ENCODE measurements at places on chromosomes 5 and 9.

GRCh38 chr9:134276453-134277245, 49.6 kb upstream of the RXRA start:
- DNase-seq = no peak

DNA sequence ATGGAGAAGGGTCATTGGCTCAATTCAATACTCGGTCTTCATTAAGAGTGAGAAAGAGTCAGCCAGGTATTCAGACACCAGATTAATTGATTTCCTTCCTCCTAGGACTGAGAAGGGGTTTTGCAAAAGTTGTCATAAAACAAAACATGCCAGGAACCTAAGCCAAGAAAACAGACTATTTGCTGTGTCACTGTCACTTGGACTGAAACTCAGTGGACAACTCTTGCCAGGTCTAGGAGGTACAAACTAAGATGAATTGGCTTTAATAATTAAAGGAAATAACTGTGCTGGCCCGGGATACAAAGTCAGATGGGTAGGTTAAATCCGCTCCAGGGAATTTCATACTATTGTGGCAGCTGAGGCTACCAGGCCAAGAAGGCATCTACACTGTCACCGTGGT, 71.1 kb upstream of the TBC1D9B start:
- no peak for DNase-seq

GRCh38 chr5:173287086-173287485, 41.1 kb downstream of the STC2 start:
- DNase-seq = no peak

DNA sequence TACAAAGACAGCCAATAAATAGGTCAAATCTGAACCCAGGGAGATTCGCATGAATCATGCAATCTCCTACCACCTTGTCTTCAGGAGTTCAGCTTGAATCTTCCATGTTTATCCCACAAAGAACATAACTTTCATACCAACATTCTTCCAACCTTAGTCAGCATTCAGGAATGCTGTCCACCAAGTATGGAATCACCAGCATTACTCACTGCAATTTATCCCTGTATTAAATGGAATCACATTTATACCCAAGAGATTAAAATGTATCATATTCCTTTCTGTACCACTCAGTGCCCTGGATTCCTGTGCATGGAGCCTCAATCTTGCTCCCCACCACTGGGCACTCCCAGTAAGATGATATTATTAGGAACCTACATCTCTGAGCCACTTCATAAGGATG, 162.6 kb downstream of the GLIS3 start:
- DNase-seq = no peak

DNA sequence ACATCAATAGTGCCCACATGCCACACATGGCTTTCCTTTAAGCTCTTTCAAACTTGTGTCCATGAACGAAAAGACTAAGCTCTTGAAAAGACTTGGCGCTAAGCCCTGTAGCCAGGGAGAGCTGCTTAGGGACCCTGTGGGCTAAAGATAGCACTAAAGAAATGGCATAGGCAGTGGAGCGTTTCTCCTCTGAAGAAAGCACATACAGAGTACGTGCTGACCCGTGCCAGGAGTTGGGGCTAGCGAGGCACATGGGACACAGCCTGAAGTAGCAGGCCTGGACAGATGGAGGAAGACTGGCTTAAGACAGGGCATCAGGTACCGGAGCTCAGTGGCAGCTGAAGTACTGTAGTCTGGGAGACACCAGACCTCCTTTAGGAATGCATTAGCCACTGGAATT, 39.7 kb downstream of the ADGRV1 start:
- peak; percentile 62 for DNase-seq

DNA sequence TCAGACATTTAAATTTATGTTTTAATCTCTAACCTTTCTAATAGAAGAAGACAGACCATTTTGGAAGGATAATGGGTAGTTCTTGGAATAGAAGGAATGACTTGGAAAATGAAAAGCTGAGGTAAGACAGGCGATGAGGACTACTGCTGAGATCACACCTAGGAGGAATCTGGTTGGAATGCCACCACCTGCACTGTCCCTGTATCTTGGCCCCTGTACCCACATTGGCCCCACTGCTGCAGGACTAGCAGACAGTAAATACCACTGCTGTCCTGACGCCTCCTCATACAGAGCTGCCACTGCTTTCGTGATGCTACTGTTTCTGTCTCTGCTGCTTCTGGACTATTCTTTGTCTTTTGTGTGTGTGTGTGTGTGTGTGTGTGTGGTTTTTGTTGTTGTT, 359.8 kb downstream of the TMEM232 start:
- DNase-seq = no peak

GRCh38 chr5:94240596-94240992, 377.8 kb downstream of the KIAA0825 start:
- DNase-seq = peak; percentile 45

GRCh38 chr5:132410451-132411303, 41.2 kb downstream of the SLC22A5 start:
- peak; percentile 93 for DNase-seq

GRCh38 chr5:39455645-39456044, 30.9 kb upstream of the DAB2 start:
- DNase-seq = no peak

DNA sequence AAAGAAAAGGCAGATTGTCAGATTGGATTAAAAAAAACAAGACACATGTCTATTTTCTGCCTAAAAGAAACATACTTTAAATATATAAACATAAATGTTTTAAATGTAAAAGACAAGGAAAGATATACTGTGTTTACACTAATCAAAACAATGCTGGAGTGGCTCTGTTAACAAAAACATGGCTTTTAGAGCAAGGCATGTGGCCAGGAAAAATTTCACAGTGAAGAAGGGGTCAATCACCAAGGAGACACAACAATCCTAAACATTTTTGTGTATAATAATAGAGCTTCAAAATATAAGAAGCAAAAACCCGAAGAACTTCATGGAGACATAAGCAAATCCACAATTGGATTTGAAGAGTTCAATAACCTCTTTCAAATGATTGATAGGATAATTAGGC, 18.5 kb upstream of the GADD45G start:
- DNase-seq = no peak

DNA sequence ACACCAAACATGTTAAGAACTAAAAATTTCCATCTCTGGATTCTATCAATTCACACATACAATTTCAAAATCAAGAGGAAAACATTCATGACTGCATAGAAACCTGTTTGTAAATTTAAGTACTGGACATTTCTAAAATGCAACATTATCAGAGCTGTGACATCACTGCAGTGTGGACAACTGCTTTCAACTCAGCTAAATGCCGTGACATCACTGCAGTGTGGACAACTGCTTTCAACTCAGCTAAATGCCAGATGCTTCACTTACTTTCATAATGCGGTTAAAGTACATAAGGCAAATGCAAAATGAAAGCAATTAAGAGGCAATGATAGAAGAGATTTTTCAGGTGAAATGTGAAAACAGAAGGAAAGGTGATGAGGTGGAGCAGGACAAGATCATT, 161.5 kb downstream of the ARL15 start:
- DNase-seq = no peak

GRCh38 chr5:14681236-14681752, 16.8 kb downstream of the OTULIN start:
- DNase-seq = no peak

- no peak for DNase-seq
Measured at GRCh38 chr5:77876862-77877502, 100.8 kb upstream of the TBCA start.

- DNase-seq = no peak
Measured at GRCh38 chr9:36864491-36865410, 169.3 kb downstream of the PAX5 start.

GRCh38 chr5:149827086-149827485, 97.0 kb downstream of the PPARGC1B start:
- no peak for DNase-seq

- DNase-seq = no peak
Measured at GRCh38 chr9:92737216-92737606, 27.4 kb downstream of the BICD2 start.

GRCh38 chr9:25677301-25678146, 720 bp downstream of the TUSC1 start:
- DNase-seq = peak; percentile 87

GRCh38 chr5:2669913-2670312, 81.6 kb downstream of the IRX2 start:
- DNase-seq = no peak

DNA sequence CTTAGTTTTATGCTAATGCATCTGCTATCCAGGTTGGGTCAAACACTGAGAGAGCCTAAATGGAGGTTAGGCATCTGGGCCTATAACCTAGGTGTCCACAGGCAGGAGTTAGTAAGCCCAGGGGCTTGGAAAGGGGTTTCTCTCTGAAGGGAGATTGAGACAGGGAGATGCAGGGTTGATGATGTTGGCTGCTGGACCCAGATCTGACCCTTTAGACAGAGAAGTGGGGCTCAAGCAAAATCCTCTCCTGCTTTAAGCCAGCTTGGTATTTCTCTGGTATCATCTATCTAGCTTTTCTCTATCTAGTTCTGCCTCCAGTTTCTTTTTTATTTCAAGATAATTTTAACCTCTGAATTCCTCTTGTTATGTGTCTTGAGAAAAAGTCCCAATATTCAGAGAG, 18.3 kb upstream of the ANKRD55 start:
- DNase-seq = no peak

DNA sequence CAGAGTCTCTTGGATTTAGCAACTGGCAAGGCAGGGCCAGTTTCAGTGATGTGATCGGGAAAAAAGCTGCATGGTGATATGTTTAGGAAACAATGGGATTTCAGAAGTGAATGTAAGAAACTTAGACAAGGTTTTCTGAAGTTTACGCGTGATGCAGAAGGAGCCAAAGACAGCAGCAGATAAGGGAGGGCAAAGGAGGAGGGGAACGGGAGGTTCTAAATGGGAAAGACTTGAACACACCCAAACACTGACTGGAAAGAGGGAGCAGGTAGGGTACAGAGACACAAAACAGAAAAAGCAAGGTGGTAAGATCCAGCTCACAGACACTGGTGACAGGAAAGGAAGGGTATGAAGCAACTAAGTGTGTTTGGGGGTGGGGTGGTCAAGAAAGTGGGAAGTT, 115.4 kb downstream of the EPB41L4A start:
- no peak for DNase-seq

DNA sequence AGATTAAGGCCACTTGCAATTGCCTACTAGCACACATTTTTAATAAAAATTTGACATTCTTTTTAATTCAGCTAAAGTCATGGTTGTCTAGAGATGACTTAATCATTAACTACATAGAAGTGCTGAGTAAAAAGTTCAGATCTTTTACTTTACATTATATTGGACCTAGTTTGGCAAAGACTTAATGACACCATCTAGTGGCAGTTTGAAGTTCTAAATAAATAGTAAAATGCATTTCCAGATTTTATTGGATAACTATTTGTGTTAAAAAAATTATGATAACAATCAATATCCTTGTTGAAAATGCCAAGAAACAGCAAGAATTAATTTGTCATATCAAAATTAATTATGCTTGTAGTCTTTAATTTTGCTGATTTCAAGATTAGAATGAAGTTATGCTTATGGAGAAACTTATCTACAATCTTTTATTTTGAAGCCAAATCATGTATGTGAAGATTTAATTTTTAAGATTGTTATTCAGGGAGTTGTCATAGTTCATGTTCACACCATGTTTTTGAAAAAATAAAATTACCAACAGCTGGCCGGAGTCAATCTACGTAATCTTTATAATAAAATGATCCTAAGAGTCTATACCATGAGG, 69.6 kb upstream of the PJA2 start:
- no peak for DNase-seq

GRCh38 chr9:84609779-84610178, 59.8 kb upstream of the NTRK2 start:
- DNase-seq = no peak

- no peak for DNase-seq
Measured at GRCh38 chr5:137264041-137264440, 235.1 kb downstream of the SPOCK1 start.

DNA sequence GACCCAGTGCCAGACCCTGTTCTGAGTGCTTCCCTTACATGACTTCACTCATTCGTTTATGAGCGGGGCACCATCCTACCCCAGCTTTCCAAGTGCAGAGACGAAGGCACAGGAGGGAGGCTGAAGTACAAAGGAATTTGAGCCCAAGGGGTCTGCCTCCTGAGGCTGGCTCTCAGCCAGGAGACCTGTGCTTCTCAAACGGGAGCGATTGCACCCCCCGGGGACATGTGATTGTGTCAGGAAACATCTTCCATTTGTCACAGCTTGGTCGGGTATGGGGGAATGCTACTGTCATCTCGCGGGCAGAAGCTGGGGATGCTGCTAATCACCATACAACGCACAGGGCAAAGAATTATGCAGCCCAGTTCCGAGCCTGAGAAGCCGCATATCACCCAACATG, 23.9 kb downstream of the ADCY2 start:
- DNase-seq = no peak

DNA sequence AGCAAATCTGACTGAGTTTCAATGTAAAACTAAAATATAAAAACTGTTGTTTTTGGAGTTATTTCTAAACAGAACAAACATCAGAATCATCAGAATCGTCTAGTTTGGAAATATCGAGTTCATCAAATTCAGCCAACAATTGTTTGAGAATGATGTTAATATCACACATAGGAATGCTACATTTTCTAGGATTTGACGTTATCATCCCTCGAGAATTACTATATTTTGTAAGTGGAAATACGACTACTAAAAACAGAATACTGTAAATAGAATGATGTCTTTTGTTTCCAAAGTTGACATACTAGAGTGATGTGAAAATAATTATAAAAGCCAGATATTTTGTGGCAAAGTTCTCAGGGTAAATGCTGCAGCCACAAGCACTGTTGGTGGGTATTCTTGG, 805.9 kb downstream of the TLE1 start:
- no peak for DNase-seq

DNA sequence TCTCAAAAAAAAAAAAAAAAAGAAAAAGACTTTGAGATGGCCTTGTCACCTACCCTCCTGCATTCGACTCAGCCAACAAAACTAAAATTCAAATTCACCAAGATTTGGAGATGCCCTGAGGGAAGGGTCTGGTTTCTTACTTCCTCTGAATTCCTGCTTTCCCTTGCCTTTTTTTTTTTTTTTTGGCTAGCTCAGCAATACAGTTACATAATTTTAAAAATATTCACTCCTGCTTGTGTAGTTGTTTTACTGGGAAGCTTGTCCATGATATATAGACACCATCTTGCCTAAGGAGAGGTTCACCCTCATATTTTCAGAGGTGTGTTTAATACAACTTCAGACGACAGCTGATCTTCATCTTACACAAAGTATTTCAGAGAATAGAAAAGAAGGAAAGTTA, 21.3 kb upstream of the SERINC5 start:
- DNase-seq = no peak

- DNase-seq = no peak
Measured at GRCh38 chr5:153360860-153361259, 129.6 kb upstream of the GRIA1 start.

DNA sequence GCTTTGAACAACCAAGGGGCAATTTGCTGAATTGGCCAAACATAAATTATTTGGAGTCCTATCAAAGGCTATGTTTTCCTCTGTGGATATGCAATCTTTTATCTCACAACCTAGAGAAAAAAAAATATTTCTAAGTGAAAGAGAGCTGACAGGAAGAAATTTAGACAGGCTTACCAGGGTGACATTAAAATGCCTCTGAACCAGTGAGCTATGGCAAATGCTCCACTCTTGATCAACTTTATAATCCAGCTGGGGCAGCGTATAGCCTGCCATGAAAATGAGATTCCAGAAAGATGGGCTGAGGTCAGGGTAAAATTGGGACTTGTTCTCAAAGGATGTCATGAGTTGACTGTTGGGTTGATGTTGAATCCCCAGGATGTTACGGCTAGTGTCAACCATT, 399.3 kb upstream of the TRPC7 start:
- no peak for DNase-seq

Measured in D341Med (cell line).